ENCODE measurements at places on chromosomes 11 and 22.

GRCh38 chr11:42315267-42315666, 855.8 kb upstream of the LRRC4C start:
- no peak for DNase-seq

DNA sequence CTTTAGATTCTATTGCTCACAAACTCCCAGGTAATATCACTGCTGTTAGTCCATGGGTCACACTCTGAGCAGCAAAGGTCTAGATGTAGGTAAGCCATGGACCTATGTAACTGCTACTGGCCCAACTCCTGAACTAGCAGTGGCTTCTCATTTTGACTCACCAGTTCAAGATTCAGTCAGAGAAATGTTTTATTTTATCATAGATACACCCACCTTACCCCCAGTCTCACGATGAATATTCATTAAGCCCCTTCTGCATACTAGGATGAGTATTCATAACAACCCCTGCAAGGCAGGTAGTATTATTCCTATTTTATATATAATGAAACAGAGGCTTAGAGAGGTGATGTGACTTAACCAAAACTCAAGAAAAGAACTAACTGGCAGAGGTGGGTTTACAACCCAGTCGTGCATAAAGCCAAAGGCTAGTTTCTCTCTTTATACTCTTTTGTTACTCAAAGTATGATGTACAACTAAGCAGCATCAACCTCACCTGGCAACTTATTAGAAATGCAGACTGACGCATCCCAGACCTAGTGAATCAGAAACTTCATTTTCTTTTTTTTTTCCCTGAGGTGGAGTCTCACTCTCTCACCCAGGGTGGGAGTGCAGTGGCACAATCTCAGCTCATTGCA, 957.6 kb upstream of the CCDC90B start:
- DNase-seq = no peak

- DNase-seq = no peak
Observed at GRCh38 chr11:933142-933851, 7.6 kb downstream of the AP2A2 start.

DNA sequence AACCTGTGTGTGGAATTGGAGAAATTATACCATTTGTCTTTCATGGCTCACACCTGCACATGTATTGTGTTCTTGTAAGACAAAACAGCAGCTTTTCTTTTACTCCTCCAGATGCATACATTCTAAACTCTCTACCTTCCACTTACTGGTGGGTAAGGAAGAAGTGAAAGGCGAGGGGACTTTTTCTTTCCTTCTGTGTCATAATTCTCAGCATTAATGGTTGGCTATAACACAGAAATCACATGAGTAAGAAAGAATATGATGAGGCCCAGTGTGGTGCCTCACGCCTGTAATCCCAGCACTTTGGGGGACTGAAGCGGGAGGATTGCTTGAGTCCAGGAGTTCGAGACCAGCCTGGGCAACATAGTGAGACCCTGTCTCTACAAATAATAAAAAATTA, 57.8 kb upstream of the SHANK2 start:
- DNase-seq = no peak

DNA sequence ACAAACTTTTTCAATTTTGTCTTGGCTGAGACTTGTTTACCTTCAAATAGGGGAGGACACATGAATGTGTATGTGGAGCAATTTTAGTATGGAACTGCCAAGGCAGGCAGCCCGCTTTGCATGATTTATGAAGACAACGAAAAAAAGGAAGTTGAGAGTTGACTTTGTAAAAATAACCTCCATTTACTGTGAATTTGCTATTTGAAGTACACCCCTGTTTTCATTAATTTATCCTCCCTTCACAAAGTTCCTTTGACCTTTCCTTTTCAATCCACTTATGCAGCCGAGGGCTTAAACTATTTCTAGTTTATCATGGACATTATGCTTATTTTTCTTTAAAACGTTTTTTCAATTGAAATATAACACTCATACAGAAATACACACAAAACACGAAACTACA, 369.6 kb upstream of the CADM1 start:
- DNase-seq = no peak

DNA sequence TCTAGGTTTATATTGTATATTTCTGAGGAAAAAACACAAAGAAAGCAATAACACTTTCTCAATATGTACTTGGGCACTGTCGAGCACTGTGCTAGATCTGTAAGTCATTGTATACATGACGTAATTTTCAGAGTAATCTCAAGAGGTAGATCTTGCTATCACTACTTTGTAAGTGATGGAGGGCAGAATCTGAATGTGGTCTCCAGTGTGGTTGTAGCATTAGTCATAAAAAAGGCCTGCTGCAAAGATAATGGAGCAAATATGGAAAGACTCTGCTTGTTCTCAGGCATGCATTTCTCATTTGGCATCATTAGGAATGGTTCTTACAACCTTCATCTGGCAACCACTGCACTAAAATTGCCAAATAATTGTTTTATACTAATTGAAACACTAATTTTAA, 419.8 kb upstream of the CCDC179 start:
- no peak for DNase-seq

- no peak for DNase-seq
Observed at GRCh38 chr11:35169112-35169511, 30.1 kb downstream of the CD44 start.

DNA sequence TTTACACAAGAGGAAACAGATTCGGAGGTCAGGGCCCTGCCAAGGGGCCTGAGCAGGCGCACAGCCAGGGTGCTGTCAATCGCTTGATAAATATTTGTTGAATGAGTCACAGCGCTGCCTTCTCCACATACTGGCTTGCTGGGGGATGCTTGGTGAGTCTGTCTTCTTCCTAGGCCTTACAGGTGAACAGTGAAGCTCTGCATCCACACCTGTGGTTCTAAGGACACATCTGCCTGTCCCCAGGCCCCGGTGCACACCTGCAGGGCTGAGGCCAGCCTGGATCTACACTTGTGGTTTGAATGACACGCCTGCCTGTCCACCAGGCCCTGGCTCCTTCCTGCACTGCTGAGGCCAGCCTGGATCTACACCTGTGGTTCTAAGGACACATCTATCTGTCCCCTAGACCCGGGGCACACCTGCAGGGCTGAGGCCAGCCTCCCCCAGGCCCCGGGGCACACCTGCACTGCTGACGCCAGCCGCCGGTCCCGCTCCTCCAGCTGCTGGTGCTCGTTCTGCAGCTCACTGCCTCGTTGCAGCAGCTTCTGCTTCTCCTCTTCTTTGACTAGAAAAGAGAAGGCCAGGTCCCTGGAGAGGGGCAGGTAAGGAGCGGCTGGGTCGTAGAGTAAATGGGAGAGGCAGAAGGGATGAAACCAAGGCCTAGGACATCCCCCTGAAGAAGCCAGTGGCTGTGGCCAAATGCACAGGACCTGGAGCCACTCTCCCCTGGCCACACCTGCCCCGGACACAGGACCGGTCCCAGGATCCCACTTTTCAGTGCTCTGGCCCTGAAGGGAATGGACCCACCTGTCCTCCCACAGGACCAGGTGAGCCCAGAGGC, 124.6 kb downstream of the PHF21B start:
- DNase-seq = no peak

DNA sequence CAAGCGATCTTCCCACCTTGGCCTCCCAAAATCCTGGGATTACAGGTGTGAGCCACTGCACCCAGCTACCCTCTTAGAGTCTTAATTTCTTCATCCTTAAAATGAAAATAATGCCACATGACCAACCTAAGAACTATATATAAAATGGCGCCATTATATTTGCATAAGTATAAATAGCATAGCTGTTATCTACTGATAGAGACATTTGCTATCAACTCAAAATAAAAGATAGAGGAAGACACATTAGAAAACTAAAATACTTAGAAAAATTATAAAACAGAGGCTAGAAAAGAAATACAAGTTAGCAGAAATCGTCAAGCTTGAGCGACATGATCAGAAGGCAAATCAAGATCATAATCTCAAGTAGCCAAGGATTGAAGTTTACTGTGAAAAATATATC, 6.2 kb downstream of the FAM168A start:
- no peak for DNase-seq

DNA sequence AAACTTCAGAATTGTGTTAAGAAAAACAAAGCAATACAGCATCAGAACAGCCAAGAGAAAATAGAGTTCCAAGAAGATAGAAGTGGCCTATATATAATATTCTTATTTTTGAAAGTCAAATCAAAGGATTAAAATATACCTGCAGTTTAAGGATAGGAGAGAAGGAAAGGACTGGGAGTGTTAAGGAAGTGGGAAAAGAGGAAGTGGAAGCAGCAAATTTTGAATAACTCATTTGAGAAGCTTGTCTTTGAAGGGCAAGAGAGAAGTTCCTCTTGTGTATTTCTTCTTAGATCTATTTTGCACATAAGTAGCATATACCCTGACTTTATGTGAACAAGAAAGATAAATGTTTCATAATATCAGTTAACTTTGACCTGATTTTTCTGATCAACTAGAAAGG, 62.6 kb upstream of the SLC17A6 start:
- no peak for DNase-seq

DNA sequence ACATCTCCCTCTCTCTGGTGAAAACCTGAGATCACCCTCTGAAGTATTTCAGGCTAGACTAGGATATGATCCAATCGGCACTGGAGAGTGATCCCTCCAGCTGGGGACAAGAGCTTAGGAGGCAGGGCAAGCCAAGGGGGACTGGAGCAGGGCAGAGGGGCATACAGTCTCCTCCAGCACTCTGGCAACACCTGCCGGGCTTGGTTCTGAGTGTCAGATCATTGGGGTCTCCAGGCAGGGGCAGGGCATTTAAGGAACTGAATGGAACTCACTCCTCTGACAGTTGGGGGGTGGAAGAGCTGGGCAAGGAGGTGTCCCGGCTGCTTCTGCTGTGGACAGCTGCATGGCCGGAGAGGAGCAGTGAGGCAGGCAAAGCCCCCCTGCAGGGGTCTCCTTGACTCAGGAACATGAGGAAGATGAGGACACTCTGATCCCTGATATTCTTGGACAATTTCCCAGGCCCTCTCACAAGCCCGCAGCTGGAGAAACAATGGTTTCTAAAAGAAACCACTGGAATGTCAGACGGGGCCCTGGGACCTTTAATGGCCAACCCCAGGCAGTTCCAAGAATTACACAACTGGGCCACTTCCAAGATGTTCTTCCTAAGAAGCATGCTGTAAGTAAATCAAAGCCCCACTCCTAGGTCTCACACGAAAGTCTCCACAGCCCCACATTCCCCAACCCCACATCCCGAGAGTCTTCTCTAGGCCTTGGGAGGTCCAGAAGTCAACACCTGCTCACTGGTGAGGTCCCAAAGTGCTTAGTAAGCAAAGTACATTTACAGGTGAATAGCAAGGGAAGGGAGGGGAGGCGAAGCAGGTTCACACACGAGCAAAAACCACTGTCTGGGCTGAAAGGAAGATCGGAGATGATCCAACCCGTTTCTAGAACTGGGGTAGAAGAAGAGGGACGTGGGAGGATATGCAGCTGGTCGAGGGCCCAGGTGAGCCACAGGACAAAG, 1.2 kb upstream of the CCDC86 start:
- DNase-seq = no peak

- DNase-seq = no peak
Observed at GRCh38 chr11:23976841-23977271, 520.0 kb upstream of the LUZP2 start.

- no peak for DNase-seq
Observed at GRCh38 chr22:44924710-44925109, 85.1 kb downstream of the PHF21B start.

DNA sequence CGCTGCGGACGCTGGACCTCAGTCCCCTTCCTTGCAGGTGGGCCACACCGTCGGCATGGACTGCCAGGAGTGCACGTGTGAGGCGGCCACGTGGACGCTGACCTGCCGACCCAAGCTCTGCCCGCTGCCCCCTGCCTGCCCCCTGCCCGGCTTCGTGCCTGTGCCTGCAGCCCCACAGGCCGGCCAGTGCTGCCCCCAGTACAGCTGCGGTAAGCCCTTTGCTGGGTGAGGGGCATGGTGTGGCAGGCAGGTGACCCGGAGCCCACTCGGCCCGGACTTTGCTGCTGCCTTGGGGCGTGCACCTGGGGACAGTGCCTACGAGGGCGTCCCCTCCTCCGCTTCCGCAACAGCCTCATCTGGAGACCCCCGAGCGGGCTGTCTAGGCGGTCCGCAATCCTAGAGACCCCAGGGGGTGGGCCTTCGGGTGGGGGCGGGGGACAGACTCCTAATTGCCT, 25.4 kb upstream of the MUC5B start:
- DNase-seq = no peak

DNA sequence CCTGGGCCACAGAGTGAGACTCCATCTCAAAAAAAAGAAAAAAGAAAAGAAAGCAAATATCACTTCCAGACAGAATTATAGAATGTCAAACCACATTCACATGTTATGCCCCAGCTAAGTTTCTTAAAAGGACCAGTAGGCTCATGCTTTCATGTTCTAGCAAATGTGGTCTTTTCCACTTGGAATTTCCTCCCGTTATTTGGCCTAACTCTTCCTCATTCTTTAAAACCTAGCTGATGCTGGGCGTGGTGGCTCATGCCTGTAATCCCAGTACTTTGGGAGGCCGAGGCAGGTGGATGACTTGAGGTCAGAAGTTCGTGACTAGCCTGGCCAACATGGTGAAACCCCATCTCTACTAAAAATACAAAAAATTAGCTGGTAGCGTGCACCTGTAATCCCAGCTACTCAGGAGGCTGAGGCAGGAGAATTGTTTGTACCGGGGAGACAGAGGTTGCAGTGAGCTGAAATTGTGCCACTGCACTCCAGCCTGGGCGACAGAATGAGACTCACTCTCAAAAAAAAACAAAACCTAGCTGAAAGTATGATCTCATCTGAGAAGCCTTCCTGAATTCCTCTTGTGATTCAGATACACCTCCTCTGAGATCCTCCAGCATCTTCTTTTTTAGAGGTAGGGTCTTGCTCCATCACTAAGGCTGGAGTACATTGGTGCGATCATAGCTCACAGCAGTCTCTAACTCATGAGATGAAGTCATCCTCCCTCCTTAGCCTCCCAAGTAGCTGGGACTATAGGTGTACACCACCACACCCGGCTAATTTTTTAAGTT, 50.4 kb downstream of the FCHSD2 start:
- no peak for DNase-seq

DNA sequence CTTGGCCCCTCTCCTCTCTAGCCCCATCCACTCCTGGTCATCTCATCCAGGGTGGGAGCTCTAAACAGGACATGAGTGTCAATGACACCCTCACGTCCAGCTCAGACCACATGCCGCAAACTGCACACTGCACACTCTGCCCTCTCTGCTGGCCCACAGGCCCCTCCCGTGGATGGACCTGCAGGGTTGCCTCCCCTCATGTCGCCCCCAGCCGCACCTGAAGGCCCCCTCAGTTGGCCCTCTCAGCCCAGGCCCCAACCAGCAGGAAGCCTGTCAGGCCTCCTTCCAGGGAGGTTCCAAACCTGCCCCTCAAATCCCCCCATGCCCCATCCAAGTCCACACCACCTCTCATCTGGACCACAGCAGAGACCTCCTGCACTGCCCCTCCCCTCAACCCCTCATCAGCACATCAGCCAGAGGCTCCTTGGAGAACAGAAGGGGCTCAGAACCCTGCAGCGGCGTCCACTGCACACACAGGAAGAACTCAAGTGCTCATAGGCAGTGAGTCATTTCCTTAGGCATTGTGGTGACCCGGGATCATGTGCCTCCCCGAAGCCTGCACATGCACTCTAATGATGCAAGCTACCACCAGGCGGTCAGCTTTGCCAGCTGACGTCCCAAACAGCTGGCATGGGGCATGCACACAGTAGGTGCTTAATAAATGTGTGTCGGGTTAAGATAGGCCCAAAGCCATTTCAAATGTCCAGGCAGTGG, 12.9 kb upstream of the CDKN1C start:
- peak; percentile 78 for DNase-seq

- DNase-seq = no peak
Observed at GRCh38 chr11:3086114-3086513, 28.9 kb upstream of the CARS1 start.
